ENCODE measurements at places on chromosomes 4 and X.

- no peak for DNase-seq
Observed at GRCh38 chr4:19930742-19931141, 321.0 kb upstream of the SLIT2 start.

GRCh38 chr4:162683659-162684370, 482.9 kb downstream of the NAF1 start:
- no peak for DNase-seq

- no peak for DNase-seq
Observed at GRCh38 chr4:92047209-92047875, 256.4 kb upstream of the GRID2 start.

GRCh38 chr4:44532851-44533250, 84.2 kb upstream of the KCTD8 start:
- DNase-seq, result no peak

- DNase-seq, result no peak
Observed at GRCh38 chrX:9538544-9539045, 73.7 kb downstream of the TBL1X start.

DNA sequence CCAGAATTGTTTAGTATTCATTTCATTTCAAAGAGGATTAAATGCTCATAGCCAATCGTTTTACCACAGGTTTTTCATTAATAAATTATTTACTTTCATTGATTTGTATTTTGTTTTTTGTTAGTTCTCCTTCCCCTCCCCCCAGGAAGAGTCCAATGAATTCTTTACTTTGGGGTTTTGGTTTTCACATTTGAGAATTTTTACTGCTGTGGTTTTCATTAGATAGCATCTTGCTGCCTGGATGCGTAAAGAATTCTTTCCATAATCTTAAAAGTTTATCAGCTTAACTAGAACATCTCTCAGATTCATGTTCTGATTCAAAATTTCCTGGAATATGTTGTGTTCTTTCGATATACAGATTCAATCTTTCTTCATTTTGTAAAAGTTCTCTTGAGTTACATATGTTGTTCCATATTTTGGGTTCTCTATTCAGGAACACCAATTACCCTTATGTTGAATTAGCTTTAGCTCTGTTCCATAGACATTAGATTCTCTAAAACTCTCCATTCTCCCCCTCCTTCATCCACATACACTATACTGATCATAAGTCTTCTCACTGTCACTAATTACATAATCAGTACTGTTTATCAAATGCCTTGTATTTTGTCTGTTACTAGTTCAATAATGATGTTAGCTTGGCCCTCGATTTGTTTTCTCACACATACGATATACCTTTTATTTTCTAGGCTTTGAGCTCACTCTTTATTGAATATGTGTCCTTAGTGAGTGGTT, 184.4 kb downstream of the CAMK2D start:
- DNase-seq, result no peak

DNA sequence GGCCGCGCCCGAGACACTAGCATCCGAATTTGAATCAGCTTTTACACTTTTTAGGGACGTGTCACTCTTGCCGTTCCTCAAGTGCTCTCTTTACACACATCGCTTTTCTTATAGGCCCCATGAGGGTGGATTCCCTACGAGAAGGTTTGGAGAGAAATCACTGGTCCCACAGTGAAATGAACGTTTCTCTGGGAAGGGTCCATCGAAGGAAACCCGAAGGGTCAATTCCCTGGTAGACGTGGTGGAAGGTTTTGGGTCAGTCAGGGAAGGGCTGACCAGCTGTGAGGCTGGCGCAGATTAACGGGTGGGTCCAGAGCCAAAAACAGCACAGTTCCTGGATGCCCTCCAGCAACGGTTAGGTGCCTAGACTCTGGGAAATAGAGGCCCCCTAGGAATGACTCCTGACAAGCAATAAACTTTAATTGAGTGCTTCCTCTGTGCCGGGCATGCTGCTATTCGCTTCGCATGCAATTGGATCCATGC, 35.9 kb downstream of the ETDC start:
- no peak for DNase-seq

- no peak for DNase-seq
Observed at GRCh38 chr4:94165256-94165655, 42.4 kb upstream of the SMARCAD1 start.

GRCh38 chr4:6617246-6617645, 23.2 kb upstream of the MRFAP1 start:
- no peak for DNase-seq

- DNase-seq, result no peak
Observed at GRCh38 chr4:142222127-142222526, 585.7 kb downstream of the IL15 start.

DNA sequence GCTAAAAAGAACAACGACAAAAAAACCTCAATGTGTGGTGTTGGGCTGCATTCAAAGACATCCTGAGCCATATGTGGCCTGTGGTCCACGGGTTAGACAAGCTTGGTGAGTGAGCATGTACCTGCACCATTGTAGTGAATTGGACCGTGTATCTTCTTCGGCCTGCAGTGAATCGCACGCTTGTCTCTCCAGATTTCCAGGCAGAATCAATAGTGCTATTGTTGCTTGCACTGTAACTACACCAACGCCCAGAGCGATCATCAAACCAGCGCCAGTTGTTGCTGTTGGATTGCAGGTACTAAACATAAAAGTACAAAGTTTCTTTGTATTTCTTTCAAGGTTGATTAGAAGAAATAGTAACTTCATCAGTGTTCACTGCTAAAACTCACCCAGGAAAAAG, 101.6 kb downstream of the HUWE1 start:
- no peak for DNase-seq

GRCh38 chr4:80202741-80203553, 5.6 kb downstream of the PRDM8 start:
- DNase-seq, result no peak

- DNase-seq, result no peak
Observed at GRCh38 chr4:76011700-76012387, 4.5 kb upstream of the CXCL9 start.

- no peak for DNase-seq
Observed at GRCh38 chrX:8773117-8773516, 28.1 kb downstream of the FAM9A start.

DNA sequence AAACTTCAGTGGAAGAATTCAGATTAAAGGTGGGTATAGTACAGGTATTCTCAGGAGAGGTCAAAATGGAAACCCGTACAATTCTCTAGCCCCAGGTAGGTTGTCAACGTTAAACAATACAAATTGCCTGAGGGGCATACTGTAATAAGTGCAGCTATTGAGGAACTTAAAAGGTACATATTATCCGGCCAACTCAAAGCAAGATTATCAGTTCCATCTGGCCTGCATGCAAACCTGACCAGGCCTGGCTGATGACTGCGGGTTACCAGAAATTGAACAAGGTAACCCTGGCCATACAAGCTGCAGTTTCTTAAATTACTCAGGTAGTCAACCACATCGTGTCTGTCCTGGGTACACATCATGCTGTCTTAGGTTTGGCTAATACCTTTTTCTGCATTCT, 12.3 kb upstream of the ZNF630 start:
- DNase-seq, result no peak

- DNase-seq, result no peak
Observed at GRCh38 chr4:150673793-150674192, 91.8 kb downstream of the MAB21L2 start.

DNA sequence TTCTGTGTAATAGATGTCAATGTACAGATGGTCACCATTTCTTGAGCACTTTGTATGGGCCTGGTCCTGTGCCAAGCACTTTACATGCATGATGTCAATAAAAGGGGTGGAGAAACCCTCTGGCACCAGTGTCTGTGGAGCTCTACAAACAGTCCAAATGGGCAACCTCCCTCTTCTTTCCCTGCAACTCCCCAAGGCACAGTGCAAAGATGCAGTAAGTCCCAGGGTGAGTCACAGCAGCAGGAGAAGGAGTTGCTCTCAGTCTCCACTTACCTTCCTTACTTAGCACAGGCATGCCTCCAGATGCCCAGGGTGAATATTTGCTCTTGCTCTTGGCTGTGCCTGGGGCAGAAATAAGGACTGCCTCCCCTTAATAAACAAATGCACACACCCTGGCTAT, 4.3 kb downstream of the OCIAD2 start:
- DNase-seq, result no peak

DNA sequence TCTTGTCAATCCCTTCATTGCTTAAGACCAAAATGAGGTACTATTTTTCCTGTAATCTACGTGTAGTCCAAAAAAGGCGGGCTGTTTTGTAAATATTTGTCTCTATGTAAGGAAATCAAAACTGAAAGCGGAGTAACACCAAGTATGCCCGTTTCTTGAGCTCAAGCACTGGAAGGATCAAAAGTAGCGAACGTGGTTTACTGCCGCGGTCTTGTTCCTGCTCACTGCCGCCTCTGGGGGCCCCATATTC, 71.5 kb downstream of the AFF1 start:
- DNase-seq, result no peak

DNA sequence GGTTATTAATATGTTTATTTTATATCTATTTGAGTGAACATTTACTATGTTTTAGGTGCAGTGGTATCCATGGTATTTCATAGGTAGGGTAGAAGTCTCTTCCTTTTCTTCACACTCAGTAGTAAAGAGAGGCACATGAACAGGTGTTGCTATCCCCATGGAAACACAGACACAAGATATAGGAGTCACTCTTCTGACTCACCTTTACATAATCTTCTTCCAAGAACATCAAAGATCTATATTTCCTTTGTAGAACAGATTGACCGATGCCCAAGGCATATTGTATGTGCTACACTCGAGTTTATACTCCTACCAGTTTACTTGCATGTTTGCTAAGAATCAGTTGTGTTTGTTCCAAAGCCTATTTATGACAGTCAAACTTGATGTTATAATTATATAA, 1997.4 kb downstream of the C4orf33 start:
- DNase-seq, result no peak

DNA sequence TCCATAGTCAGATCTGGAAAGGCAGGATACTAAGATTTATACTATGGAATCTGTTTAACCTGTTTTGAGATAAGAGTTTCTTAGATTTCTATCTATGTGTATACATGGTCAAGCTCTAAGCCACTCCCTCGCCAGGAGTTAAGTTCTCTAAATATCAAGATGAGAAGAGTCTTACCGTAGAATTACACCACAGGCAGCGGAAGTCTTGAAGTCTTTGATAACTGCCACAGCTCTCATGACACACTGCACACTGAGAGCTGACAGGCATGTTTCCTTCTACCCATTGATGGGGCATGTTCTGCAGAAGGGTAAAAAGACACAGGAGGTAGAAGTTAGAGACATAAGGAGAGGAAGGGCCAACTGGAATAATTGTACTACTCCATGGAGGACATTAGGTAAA, 67.7 kb downstream of the DGKK start:
- no peak for DNase-seq

GRCh38 chr4:152684007-152684406, 4.2 kb upstream of the TMEM154 start:
- DNase-seq, result no peak

GRCh38 chr4:37648084-37648817, 37.9 kb downstream of the RELL1 start:
- DNase-seq, result no peak

DNA sequence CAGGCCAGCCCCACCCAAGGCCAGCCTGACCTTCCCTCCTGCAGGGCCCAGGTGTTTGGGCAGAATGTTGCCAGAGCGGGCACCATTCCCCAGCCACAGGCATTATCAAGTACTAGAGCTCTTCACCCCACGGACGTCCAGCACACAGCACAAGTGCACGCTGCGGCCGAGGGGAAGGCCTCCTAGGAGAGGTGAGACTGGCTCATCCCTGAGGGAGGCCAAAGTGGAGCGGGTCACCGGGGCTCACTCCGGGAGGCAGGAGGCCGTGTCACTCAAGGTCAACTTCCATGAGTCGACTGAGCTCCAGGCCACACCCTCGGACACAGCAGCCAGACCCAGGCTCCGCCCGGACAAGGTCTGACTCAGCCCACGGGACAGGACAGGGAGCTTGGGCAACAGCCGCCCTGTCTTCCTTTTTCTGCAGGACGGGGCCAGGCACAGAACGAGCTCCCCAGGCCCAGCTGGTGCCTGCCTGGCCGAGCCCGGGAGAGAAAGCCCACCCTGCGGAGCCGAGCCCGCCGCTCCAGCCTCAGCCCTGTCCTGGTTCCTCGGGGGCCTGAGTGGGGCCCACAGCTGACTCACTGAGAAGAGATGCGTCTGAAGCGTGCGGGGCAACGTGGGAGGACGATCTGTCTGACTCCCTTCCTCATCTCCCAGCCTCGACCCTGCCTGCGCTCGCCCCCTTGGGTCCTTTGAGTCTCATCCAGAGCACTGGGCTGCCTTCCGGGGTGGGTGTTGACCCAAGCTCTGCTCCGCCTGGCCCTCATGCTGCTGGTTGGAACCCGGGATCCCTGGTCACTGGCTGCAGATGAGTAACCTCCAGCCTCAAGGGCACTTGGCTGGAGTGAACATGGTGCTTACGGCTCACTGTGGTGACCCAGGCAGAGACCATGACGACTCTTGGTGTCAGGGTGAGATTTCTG, 1.6 kb downstream of the SLC49A3 start:
- DNase-seq, result no peak

- no peak for DNase-seq
Observed at GRCh38 chr4:89664521-89664920, 172.4 kb downstream of the SNCA start.

DNA sequence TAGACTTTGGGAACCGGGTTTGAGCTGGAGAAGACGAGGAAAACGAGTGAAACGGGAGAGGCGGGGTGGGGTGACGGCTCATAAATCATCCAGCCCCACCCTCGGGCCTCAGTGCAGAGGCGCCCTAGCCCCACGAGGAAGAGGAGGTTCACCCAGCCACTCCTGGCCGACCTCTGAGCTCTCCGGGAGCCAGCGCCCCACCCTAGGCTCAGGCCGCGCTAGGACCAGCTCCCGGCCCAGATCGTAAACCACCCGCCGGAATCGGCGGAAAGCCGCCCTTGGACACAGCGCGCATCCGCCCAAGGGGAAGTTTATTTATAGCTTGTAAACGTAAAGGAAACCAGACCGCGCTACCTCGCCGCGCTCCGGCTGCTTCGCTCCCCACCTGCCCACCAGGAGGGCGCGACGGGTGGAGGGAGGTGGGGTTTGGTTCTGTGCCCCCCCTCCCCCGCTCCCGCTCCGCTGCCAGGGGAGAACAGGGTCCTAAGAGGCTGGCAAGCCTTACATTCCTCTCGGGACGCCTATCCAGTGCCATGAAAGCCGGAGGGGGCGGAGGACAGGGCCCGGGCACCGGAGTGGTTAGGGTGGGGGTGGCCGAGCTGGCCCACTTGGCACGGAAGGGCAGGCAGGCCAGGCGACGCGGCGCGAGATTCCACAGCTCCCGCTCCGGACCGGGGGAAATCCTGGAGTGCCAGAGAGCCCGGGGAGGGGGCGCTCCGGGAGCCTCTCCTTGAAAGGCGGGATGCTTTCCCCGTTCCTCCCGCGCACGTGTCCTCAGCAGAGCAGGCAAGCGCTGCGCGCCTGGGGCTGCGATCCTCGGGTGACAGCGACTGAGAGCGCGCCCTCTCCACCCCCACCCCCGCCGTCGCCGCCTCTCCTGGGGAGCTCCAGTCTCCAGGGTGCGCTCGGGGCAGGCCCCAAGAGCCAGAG, 84.2 kb downstream of the BCOR start:
- peak; percentile 1 for DNase-seq

DNA sequence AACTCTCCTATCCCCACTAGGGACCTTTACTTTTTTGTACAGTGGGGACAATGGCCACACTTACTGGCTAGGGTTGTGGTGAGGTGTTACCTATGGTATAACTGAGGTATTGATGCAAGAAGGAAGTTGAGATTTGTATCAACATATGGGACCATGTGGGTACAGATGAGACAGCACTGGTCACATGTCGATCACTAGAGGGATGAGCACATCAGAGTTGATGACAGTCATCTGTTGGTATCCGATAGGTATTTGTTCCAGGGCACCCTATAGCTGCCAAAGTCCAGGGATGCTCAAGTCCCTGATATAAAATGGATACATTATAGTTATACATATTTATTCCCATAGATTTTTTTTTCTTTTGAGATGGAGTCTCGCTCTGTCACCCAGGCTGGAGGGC, 12.6 kb upstream of the SLC10A3 start:
- DNase-seq, result no peak

GRCh38 chrX:9581771-9582385, 117.0 kb downstream of the TBL1X start:
- DNase-seq, result no peak
